ENCODE measurements at places on chromosomes 2 and 18.
A peak's percentile ranks its signal among the peaks of the same experiment; 100 is the strongest.

DNA sequence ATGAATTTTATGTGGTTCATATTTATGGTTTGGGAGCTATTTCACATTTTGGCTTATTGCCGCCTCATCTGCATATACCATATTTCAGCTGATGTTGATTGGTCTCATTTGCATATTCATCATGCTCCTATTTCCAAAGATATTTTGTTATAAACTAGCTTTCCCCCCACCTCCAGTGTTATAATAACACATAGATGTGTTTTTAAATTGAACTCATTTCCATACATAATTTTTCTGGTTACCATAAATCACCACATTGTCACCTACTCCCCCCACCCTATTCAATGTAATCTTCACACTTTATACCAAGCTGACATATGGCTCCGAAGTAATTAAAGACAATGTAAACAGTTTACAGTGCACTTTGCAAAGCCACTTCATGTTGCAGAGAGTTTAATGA lies 101.2 kb downstream of the FSHR start:
- no peak for DNase-seq

GRCh38 chr2:170530284-170530745 lies 184.8 kb upstream of the SP5 start:
- peak; percentile 79 for DNase-seq

DNA sequence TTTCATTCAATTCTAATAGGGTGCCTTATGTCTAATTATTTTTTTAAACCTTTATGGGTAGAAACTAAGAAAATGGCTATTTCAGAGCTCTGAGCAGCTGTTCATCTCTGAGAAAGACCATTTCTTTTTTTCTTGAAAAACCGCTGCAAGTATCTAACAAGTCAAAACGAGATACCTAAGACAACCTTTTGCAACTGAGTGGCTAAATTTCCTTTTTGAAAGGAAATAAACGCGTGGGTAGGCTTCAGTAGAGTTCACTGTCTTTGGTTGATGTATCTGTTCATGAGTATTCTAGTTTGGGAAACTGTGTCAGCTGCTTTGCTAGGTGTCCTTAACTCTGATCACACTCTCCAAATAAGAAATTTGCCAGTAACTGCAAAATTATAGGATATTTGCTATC lies 104.3 kb upstream of the LINC00305 start:
- DNase-seq, result no peak

GRCh38 chr2:88196490-88197087 lies 26.4 kb downstream of the THNSL2 start:
- DNase-seq, result no peak

GRCh38 chr2:10658041-10658913 lies 31.5 kb downstream of the NOL10 start:
- DNase-seq, result no peak

DNA sequence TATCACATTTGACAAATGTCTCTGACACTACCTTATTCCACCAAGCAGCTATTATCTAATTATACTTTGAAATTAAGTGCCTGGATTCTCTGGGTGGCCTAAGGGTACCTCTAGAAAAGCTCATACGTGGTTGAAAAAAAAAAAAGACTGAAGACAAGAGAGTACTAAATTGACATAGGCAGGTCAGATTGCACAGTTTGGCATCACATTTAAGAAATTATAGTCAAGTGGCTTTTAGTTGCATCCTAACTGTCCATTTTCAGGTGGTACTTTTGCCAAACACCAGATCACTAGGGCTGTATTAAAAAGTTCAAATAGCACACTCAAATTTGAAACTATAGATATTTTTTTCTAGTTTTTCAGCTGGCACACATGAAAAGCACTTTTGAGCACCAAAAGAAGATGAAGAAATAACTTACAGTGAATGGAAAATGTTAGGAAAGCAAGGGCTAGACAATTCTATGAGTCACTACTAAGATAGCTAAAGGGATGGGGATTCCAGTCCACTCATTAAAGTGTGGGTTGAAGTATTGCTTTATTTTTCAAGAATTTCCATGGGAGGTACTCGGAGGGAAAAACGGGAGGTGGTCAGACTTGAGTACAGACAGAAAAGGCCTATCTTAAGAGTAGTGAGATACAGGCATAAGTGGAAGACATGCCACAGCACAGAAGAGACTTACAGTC lies 106.5 kb upstream of the COL5A2 start:
- DNase-seq, result no peak

- peak; percentile 86 for DNase-seq
Measured at GRCh38 chr2:27446057-27446456, 3.9 kb downstream of the KRTCAP3 start.

DNA sequence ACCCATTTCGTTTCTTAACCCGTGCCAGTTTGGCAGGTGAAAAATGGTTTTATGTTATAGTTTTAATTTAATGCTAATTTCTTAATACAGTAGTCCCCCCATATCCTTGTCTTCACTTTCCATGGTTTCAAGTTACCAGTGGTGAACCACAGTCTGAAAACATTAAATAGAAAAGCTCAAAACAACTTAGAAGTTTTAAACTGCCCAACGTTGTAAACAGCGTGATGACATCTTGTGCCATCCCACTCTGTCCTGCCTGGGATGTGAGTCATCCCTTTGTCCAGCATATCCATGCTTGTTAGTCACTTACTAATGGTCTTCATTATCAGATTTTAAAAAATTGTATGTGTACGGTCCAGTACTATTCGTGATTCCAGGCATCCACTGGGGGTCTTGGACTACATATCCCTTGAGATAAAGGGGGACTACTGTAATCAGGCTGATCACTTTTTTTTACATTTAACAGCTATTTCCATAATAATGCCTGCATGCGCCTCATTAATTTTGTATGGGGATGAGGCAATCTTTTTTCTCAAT lies 31.9 kb downstream of the SLC66A3 start:
- no peak for DNase-seq
